ENCODE measurements at places on chromosomes 2 and 18. TPM values are rescaled to one million over a fixed set of nuclear protein-coding genes. Genes with fewer than 3 reads are reported as not detected.

- no peak for DNase-seq
Measured at GRCh38 chr2:134410006-134410405, 156.1 kb downstream of the MGAT5 start.

- DNase-seq: no peak
Measured at GRCh38 chr2:29238497-29238896, 123.3 kb downstream of the CLIP4 start.

Gene DPP10
- 0.46 TPM for total RNA-seq

Gene ESPNL
- not detected for total RNA-seq

Gene RGPD3
- 0.13 TPM for total RNA-seq

DNA sequence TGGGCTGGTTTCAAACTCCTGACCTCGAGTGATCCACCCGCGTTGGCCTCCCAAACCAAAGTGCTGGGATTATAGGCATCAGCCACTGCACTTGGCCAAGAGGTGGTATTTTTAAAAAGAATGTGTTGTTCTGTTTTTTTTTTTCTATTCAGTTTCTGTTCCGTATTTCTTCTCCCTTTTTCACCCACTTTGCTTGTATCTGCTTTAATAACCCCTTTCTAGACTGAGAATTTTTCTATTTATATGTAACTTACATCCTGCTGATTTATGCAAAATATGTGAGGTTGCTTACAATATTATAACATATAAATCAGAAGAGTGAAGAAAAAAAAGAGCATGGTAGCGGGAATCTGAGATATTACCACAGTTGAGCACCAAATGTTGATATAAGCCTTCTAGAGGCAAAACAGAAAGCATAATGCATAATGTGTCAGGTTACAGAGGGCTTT is 17.2 kb upstream of the LYPD6B start:
- DNase-seq: no peak

- no peak for DNase-seq
Measured at GRCh38 chr2:11145350-11145749, 9.9 kb upstream of the SLC66A3 start.

DNA sequence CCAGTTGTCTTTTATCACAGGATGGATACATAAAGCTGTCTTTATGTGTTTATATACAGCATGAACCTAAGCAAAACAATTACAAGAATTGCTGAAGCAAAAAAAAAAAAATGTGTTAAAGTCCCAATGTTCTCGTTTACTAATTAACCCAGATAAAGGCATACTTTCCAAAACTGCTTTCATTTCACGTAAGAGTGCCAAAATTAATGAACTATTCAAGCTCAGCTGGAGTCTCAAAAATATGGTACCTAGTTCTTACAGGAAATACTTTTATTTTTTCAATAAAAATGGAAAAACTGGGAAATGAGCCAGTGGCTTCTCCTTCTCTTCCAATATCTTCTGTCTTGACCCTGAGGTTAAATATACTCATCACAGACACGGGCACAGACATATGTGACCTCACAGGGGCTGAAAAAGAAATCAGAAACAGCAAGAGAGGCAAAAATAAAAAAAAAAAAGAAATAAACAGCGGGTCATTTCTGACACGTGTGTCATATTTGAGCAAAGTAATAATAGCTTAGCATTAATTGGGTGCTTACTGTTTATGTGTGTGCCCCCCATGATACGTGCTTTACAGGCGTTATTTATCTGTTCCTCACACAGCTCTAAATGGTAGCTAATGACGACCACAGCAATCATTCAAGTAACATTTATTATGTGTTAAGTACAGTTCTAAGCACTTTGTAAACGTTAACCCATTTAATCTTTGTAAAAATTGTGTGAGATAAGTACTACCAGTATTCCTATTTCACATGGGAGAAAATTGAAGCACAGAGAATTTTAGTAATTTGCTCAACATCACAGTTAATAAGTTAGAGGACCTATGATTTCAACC is 158.0 kb upstream of the MMADHC start:
- no peak for DNase-seq

- DNase-seq: no peak
Measured at GRCh38 chr18:65298422-65298821, 452.4 kb upstream of the CDH7 start.

Gene AGFG1
- total RNA-seq: 92.0 TPM

DNA sequence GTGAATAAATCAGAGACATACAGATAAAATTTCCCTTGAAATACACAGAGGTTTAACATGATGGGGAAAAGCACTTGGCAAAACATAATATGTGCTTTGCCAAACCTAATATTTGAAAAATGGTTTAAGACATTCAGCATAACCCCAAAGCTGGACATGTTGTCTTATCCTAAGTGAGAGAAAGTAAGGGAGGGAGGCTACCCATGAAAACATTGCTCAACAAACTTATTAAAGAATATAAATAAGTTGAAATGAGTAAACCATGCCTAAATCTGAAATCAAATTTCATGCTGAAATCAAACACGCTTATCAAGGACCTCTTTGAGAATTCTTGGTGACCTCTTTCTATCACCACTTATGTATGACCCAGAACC is 81.2 kb downstream of the ARHGAP15 start:
- DNase-seq: no peak

Gene CDH2
- 2.3 TPM for total RNA-seq

DNA sequence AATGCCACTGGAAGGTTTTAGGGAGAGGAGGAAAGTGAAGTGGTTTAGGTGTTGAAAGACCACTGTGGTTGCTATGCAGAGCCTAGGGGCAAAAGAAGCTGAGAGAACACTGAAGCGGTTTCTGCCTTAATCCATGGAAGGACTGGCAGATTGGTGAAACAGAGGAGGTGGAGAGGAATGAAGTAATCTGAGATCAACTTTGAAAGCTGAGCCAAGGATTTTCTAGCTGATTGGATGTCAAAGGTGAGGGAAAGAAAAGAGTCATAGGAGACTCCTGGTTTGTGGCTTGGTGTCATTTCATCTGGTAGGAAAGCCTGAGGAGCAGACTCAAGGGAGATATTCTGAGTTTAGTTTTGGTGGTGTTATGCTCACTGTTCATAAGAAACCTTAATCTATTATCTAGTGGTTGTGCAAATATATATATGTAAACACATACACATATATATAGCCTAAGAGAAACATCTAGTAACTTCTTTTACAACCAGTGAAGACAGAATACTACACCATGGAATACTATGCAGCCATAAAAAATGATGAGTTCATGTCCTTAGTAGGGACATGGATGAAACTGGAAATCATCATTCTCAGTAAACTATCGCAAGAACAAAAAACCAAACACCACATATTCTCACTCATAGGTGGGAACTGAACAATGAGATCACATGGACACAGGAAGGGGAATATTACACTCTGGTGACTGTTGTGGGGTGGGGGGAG is 134.1 kb upstream of the CREB1 start:
- no peak for DNase-seq

- no peak for DNase-seq
Measured at GRCh38 chr2:237873421-237873831, 14.0 kb downstream of the RAMP1 start.

Gene IL37
- not detected for total RNA-seq

DNA sequence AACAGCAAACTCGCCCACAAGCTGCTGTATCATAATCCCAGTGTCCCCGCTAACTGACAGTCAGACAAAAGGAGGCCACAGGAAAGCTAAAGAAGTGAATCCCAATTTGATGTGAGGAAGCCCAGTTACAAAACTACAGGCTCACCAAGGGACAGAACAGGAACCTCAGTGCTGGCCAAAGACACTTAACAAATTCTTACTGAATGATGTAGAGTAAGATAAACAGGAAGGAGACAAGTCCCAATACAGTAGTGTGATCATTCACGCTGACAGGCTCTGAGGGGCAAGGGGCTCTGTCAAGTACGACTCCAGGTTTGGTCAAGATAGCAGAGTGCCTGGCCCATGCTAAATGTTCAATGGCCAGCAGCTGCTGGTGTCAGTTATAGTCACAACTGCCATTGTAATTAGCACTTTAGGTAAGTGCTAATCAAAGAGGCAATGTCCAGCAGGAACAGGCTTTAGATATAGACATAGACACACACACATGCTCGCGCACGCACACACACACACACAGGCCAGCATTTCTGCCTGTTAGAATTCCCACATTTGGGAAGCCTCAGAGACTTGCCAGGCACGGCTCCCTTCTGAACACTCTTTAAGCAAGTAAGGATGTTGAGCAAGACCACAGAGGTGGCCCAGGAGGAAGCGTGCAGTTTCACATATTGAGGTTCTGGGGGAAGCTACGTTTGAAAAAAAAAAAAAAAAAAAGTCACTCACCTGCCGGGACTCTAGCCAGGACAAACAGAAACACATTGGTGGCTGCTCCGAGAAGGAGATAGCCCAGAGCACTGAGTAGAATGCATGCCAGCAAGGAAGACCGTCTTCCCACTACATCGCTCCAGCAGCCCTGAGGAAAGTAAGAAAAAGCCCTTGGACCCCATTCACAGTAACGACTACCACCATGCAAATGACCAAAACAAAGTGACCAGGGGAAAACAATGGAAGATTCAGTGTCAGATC is 35.4 kb upstream of the TMEM182 start:
- DNase-seq: no peak

GRCh38 chr2:182914852-182915251 is 48.4 kb upstream of the FRZB start:
- no peak for DNase-seq

GRCh38 chr2:236714080-236714479 is 144.5 kb downstream of the ACKR3 start:
- no peak for DNase-seq

DNA sequence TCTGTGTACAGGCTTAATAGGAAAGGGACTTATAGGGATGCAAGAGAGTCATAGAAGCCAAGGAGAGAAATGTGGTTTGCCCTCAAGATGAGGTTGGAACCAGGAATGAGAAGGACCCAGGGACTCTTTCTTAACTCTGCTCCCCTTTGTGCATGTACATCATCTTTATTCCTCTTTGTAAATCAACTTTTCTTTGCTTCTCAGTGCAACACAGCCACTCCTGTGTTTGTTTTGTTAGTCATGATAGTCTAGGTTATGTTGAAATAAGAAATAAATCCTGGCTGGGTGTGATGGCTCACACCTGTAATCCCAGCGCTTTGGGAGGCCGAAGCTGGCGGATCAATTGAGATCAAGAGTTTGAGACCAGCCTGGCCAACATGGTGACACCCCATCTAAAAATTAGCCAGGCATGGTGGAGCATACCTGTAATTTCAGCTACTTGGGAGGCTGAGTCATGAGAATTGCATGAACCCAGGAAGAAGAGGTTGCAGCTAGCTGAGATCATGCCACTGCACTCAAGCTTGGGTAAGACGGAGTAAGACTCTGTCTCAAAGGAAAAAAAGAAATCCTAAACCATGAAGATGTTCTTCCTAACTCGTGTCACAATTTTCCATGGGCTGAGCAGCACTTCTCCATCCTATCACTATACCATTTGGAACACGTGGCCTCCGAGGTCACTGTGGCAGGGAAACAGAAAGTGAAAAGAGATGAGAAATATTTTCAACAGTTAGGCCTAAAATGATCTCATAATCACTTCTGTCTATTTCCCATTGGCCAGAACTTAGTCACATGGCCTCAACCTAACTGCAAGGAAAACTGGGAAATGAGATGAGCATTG is 73.0 kb upstream of the TMEM17 start:
- no peak for DNase-seq

DNA sequence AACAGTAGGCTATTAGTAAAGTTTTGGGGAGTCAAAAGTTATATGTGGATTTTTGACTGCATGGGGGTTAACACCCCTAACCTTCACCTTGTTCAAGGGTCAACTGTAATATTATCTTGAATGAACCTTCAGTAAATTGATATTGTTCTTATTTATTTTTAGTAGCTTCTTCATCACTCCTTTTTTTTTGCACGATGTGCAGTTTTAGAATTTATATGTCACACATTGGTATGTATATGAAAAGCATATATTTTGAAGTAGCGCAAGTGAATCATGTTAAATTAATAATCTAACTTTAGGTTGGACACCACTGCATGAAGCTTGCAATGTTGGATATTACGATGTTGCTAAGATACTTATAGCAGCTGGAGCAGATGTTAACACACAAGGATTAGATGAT is 79.9 kb downstream of the ANKRD12 start:
- no peak for DNase-seq

Gene RNF152
- 6.3 TPM for total RNA-seq

DNA sequence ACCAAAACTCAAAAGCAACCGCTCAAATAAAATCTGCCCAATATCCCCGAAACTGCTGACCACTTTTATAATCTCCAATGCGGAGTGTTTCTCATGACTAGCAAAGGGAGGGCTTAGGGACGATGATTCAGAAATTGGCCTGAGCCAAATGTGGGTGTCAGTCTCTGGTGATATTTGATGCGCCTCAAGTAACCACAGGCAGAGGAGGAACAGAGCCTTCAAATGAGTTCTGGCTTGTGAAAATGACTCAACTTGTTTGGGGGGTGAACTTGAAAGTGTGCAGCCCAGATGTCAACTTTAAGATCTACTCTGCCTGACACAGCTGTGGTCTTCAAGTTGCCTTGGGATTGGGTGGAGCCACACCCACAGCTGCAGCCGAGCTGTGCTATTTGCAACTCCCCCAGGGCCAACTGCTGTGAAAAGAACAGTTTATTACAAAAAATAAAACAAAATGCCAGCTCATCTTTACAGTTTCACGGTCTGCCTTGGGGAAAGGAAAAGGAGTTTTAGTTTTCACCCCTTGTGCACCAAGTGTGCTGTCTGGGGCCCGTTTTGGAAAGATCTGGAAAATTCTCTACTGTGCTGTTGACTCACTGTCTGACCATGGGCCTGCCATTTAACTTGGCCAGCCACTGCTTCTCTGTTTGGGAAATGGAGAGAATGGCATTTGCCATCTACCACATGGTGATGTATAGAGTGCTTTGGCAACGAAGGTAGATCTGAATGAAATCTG is 222.1 kb downstream of the MTX2 start:
- DNase-seq: no peak

Gene ANTXR1
- 45.4 TPM for total RNA-seq

DNA sequence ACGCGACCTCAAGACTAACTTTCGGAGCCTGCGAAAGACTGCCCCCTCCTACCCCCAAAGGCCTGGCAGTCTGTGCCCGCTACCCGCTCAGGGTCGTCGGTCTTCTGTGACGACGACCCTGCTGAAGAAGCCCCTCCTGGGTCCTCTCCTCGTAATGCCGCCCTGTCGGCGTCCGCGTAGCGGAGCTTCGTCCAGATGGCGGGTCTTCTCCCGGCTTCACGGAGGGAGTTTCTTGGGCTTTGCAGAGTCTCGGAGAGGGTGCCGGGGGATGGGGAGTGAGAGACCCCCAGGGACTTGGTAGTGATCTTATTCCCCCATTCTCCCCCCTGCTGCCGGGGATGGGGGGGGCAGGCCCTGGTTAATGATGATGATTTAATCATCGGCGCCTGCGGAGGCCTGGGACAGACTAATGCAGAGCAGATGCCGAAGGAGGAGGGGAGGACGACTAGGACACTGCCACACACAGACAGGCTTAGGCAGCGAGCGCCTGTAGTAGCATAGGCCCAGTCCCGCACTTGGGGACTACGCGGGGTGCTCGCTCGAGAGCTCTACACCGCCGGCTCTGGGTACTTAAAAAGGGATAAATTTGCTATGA is 528 bp upstream of the PCGF1 start:
- peak; percentile 82 for DNase-seq

GRCh38 chr2:179036353-179036905 is 13.5 kb downstream of the CCDC141 start:
- no peak for DNase-seq

Gene KCNG2
- not detected for total RNA-seq

Gene ELOA2
- total RNA-seq: not detected
